ENCODE measurements at places on chromosomes 3 and 15. TPM values are rescaled to one million over a fixed set of nuclear protein-coding genes. Genes with fewer than 3 reads are reported as not detected.

The CTSH gene
- polyA plus RNA-seq: 524 TPM

The STARD9 gene
- polyA plus RNA-seq: 2.7 TPM

The CDC25A gene
- polyA plus RNA-seq: 23.4 TPM

The IL17RE gene
- not detected for polyA plus RNA-seq

The LSMEM2 gene
- polyA plus RNA-seq: not detected

The TGM4 gene
- not detected for polyA plus RNA-seq

The FSIP1 gene
- 0.59 TPM for polyA plus RNA-seq

The COL6A5 gene
- polyA plus RNA-seq: not detected

The ERICH6 gene
- polyA plus RNA-seq: not detected

The PLD1 gene
- 5.8 TPM for polyA plus RNA-seq

The C2CD4B gene
- not detected for polyA plus RNA-seq

The WWTR1 gene
- 8.8 TPM for polyA plus RNA-seq

The TMEM207 gene
- polyA plus RNA-seq: not detected

The SHF gene
- polyA plus RNA-seq: 0.70 TPM

The C3orf38 gene
- polyA plus RNA-seq: 33.7 TPM

The VGLL3 gene
- polyA plus RNA-seq: not detected

The MEGF11 gene
- polyA plus RNA-seq: 0.49 TPM

The CHL1 gene
- polyA plus RNA-seq: 0.71 TPM

The DLL4 gene
- 0.16 TPM for polyA plus RNA-seq

The ATXN7 gene
- polyA plus RNA-seq: 2.0 TPM

The DAZL gene
- 0.23 TPM for polyA plus RNA-seq

The FRMD5 gene
- polyA plus RNA-seq: 3.3 TPM

The SNTN gene
- not detected for polyA plus RNA-seq

The RBM15B gene
- 15.1 TPM for polyA plus RNA-seq

The SMCO1 gene
- polyA plus RNA-seq: not detected

The CACNA2D3 gene
- not detected for polyA plus RNA-seq

The GOLGA6L9 gene
- polyA plus RNA-seq: 0.92 TPM

The GNAT1 gene
- not detected for polyA plus RNA-seq

The INKA1 gene
- polyA plus RNA-seq: 7.8 TPM

The CXCR6 gene
- not detected for polyA plus RNA-seq

The KY gene
- polyA plus RNA-seq: not detected

The THRB gene
- not detected for polyA plus RNA-seq

The GOLGA8S gene
- not detected for polyA plus RNA-seq

The LIPH gene
- 5.1 TPM for polyA plus RNA-seq
